ENCODE measurements at places on chromosomes 4 and X.

GRCh38 chr4:26406346-26406975 is 83.8 kb downstream of the CCKAR start:
- DNase-seq: no peak

GRCh38 chr4:96646146-96646545 is 806.3 kb downstream of the PDHA2 start:
- DNase-seq: no peak

DNA sequence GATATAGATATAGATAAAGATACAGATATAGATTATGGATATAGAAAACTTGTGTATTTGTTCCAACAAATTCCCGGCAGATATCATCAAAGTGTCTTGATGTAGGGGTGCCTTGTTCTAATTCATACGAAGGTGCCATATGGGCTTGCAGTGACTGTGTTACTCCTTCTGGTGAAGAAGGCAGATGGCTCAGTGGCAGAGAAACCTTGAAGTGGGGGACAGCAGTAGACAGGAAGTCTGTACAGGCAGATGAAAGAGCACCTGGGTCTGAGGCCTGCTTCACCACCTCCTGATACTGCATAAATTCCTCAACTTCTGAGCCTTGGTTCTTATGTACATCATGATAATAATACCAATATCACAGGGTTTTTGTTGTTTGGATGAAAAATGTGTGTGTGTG is 179.5 kb upstream of the GATB start:
- no peak for DNase-seq

- no peak for DNase-seq
Measured at GRCh38 chr4:81806485-81806884, 334.8 kb upstream of the RASGEF1B start.

DNA sequence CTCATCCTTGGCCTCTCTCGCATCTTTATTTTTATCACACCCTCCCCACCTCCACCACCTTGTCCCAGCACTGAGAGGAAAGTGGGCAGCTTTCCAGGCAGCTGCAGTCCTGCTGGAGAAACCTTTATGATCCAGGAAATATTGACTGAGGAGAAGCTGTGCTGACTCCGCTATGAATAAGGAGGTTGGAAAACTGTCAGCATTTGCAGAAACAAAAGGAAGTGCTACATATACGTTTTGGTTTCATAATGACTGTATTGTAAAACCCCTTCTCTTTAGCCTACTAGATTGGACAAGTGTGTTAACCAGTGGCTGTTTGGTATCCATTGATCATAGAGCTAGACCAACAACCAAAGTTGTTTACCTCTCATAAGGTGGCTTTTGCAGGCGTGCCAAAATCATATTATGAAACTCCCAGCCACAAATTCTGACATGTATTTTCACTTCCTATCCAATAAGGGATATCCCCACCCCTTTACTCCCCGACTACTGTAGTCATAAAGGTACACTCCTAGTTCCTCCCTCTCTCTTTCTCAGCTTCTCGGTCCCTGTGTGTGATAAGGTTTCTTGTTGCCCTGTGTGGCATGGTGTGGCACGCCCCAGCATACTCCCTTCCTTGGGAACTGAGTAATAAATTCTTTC is 88.4 kb downstream of the GPR143 start:
- no peak for DNase-seq

- no peak for DNase-seq
Measured at GRCh38 chrX:936979-937769, 275.3 kb downstream of the CRLF2 start.

DNA sequence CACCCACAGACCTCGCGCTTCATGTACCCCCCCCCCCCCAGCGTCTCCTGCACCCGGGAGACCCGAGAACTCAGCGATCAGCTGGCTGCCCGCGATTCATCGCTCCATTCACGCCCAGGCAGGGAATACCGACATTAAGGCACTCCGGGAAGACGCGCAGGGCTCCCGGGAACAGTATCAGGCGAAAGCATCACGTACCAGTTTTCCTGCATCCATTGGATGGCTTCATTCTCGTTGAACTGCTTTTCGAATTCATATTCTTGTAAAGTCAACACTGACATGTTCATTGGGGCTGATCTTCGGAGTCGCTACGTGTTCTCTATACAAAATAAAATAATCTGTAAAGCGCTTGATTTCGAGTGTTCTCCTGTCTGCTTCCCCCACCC is 373 bp downstream of the ELOVL6 start:
- DNase-seq: no peak

GRCh38 chr4:34732176-34732950 is 1512.0 kb downstream of the ARAP2 start:
- DNase-seq: no peak

Data from GM04503 (cell line).